ENCODE measurements at places on chromosomes 2 and 18. TPM values are rescaled to one million over a fixed set of nuclear protein-coding genes. Genes with fewer than 3 reads are reported as not detected.

GRCh38 chr2:235911125-235911524 lies 257.1 kb downstream of the GBX2 start:
- no peak for DNase-seq

The MTIF2 gene
- 50.5 TPM for total RNA-seq

The IL1F10 gene
- not detected for total RNA-seq

DNA sequence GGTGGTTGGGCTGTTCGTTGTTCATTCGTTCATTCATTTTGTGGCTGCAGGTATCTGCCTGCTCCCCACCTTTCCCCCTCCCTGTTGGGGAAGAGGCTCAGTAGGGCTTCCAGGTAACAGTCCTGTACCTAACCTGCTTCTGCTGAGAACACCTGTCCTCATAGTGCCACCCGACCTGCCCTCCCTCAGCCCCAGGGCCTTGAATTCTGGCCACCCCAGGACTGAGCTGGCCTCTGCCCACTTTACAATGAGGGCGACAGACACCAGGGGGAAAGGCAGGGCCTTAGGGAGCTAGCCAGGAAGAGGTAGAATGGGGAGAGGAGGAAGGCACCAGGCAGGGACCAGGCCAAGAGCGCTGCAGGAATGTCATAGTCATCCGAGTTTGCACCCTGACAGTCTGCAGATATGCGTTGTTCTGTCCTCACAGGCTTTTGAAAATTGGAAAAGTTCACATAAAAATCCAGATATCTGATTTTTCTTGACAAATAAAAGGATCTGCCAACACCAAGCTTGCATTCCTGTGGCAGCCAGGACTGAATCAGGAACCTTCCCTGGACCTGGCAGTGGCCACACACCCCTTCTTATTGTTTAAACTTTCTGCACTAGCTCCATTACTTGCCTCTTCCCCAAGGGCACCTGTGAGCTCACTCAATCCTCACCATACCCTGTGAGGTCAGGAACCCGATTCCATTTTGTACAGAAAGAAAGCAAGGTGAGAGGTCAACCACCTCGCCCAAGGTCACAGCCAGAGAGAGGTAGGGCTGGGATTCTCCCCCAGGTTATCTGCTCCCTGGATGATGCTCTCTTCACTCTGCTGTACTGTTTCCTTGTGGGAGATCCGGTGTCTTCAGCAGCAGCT lies 35.3 kb upstream of the MRPL33 start:
- no peak for DNase-seq

DNA sequence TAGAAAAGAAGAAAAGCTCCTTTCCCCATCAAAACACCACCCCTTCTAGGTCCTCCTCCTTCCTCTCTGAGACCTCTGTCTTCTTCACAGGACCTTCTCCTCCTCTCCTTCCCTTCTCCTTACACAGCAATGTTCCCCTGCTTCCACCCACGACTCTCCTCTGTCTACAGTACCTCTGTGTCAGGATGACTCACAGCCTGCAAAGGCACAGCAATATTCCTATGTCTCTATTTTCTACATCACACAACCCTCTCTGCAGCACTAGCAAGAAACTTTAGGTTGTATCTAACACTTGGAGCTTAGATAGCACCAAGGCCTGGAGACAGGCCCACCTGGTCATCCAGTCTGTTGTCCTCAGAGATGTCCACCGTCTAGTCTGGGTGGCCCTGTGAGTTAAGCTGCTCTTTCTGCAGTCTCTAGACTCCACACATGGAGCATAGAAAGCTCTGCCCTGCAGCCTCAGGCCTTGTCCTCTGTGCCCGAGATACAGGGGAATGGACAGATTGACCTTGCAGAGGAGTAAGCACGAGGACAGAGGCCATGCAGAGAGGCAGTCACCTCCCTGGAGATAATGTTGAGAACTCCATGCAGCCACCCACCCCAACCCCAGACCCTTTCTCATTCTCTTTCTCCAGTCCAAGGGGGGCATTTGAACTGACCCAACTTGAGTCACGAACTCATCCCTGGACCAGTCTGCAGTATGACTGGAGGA lies 212.0 kb downstream of the TNS1 start:
- no peak for DNase-seq

The GPAT2 gene
- total RNA-seq: not detected

GRCh38 chr2:240162939-240163714 lies 22.7 kb upstream of the OTOS start:
- no peak for DNase-seq

GRCh38 chr2:109171444-109172334 lies 42.7 kb downstream of the SH3RF3 start:
- peak; percentile 93 for DNase-seq

DNA sequence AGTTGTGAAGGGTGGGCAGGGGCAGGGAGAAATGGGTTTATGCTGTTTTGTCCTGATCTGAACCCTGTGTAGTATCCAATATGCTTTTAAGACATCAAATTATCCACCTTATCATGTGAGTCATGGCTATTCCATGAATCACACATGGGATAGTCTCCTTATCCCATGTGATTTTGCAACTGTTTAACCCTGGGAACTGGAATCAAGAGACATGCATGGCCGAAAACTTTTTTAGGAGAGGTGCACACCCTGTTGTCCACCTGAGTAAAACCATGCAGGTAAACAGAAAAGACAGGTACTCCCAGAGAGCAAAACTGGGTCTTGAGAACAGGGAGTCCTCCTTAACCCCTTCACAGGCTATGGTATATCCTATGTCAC lies 490.6 kb upstream of the HS6ST1 start:
- no peak for DNase-seq

The NEUROD1 gene
- total RNA-seq: not detected

The SUCLG1 gene
- 139 TPM for total RNA-seq

The C2orf66 gene
- total RNA-seq: 0.05 TPM

GRCh38 chr18:50626317-50626716 lies 66.4 kb downstream of the MAPK4 start:
- no peak for DNase-seq

The NEDD4L gene
- total RNA-seq: 36.0 TPM

The GALNT5 gene
- total RNA-seq: 1.7 TPM

DNA sequence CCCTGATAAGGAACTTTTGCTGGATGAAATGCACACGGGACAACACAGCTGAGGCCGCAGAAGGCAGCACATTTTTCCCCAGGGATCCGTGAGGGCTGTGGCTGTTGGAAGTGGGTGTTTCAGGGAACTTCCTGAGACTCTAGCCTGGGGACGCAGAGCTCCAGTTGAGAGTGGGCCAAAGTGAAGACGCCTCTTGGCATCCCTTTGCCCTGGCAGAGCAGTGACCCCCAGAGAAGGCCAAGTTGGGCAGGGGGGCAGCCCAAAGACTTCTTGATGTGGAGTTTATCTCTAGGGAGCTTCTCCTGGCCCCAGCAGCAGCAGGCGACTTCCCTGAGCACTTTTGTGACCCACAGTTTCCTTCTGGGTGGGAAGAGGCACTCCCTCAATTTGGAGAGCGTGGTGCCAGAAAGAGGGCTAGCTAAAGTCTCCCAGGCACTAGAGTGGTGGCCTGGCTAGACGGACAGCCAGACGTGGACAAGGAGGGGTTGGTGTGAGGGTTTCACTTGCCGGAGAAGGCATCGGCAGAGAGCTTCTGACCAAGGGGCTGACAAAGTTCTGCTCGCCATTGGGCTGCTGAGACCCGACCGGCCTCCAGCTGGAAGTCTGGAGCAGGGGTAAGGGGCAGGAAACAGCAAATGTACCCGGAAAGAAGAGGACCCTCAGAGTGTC lies 108.8 kb downstream of the ACKR3 start:
- no peak for DNase-seq

DNA sequence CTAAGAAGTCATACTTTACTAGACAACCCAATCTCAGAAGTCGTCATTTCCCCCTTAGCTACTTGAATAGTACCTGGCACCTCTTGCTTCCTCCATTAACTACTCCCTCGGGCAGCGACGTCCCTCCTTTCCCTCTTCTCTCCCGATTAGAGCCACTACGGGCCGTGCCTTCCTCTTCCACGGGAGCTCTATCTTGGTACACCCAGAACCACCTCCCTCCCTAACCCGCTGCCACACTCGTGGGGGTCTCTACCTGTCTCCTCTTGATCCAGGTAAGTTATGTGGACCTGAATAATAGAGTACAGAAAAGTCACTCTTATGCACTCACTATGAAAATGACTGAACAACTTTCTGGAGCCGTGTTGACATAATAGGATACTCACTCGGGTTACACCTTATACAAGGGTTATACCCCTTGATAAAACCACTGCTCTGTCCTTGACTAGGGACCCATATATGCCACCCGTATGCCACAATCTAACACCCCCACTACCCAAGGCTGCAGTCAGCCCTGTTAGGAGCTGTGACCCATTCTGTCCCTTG lies 595 bp upstream of the HDHD2 start:
- no peak for DNase-seq

GRCh38 chr18:79242246-79242645 lies 153.5 kb upstream of the NFATC1 start:
- no peak for DNase-seq

DNA sequence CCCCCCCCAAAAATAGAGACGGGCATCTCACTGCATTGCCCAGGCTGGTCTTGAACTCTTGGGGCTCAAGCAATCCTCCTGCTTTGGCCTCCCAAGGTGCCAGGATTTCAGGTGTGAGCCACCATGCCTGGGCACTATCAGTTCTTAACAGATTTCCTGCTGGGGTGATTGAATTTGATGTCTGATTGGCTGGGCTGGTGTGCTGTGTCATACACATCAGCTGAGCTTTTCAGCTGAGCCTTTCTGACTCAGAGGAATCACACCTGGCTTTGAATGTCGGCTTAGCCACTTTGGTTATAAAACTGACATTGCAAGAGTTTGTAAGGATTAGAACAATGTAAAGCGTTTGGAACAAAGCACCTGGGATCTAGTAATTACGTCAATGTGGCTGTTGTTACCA lies 18.9 kb downstream of the NCAPH start:
- DNase-seq: no peak

The CHN1 gene
- 35.8 TPM for total RNA-seq

DNA sequence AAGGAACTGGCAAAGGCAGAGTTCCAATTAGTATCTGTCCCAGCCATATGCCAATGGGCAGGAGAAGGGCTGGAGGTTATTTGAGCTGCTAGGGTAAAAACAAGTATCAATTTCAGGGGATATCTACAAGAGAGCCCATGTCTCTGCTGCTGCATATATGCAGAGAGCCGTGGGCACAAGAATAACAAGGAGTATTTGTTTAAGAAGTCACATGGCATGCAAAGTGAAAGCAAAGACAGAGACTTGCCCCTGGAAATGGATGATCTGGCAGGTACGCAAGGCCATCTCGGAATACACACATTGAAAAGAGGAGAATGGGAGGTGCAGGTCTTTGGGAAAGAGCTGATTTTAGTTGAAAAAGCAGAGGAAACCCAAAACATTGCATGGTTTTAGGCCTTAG lies 170.6 kb downstream of the EVA1A start:
- DNase-seq: no peak

The SCN2A gene
- 0.05 TPM for total RNA-seq

- DNase-seq: no peak
These were observed 13.3 kb upstream of the SP3 start for GRCh38 chr2:173978447-173978846.

DNA sequence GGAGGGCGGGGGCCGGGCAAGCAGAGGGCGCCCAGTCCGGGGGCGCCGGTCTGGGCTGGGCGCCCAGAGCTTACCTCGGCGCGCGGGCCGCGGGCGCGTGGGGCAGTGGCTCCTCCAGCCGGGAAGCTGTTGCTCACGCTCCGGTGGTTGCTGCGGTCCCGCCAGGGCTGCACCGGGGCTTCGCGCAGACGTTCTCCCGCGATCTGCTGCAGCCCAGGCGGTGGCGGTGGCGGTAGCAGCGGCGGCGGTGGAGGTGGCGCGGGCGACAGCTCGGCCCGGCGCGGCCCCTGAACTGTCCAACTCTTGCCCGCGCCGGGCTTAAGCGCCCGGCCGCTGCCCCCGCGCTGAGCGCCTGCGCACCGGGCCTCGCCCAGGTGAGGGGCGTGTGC lies 391 bp downstream of the ZNF385B start:
- no peak for DNase-seq

GRCh38 chr2:170265321-170265720 lies 87.4 kb downstream of the MYO3B start:
- DNase-seq: no peak

DNA sequence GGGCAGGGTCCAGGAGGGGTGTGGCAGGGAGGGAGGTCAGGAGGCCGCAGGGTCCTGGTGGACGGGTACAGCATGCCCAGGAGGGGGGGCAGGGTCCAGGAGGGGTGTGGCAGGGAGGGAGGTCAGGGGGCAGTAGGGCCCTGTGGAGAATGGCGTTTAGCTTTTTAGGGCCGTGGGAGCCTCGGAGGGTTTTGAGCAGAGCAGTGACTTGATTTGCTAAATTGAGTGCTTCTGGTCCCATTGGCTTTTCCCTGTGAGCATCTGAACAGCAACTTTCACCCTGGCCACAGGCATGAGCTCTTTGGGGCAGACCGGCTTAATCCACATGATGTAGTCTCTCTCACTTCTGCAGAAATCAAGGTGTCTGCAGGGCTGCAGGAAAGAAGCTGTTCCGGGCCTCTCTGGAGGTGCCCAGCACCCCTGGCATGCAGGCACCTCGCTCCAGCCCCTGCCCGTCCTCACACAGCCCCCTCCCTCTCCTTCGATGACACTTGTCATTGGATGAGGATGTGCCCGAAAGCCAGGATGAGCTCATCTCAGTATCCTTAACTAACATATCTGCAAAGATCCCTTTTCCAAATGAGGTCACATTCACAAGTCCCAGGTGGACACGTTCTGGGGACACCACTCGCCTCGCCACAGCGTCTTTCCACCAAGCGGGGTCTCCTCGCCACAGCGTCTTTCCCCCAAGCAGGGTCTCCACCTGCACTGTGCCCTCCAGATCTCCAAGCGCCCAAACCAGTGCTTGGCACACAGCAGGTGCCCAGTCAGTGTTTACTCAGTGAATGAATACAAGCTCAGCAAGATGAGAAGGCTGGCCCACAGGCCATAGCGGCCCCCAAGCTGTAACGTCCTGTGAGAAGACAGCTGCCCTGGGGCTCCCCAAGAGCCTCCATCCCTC lies 94.0 kb downstream of the NDUFA10 start:
- peak; percentile 31 for DNase-seq

DNA sequence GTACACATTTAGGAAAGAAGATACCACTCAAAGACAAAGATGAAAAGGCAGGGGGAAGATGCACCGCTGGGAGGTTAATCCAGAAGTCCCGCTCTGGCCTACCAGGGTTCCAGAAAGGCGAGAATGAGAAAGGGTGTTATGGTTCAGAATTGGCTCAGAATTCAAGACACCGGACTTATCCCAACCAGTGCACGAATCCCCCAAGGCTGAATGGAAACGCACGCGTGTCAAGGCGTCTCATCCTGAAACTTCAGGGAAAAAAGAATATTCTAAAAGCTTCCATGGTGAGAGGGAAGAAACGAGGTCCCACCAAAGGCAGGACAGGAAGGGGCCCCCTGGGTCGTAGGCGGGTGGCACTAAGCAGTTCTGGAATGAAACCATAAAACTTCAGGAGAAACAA lies 71.9 kb downstream of the SLC66A2 start:
- no peak for DNase-seq

The GDF7 gene
- 0.03 TPM for total RNA-seq

Data from SJSA1 (cell line).